Stimulated activated CD8-positive, alpha-beta memory T cell treated with anti-CD3 and anti-CD28 coated beads, Interleukin-4, amount 100 ng/mL, for 48 hours (primary cell): ENCODE measurements at places on chromosomes 3 and 15.

DNA sequence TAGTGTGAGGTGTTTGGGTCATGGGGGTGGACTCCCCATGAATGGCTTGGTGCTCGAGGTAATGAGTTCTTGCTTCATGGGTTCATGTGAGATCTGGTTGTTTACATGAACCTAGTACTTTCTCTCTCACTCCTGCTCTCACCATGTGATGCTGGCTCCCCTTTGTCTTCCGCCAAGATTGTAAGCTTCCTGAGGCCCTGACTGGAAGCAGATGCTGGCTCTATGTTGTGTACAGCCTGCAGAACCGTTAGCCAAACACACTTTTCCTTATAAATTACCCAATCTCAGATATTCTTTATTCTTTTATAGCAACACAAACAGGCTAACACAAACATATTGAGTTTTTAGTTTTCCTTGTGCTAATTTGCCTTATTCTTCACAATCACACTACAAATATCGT is 3.2 kb upstream of the CSPG5 start:
- DNase-seq: no peak

GRCh38 chr3:29324180-29324651 is 43.3 kb downstream of the RBMS3 start:
- no peak for DNase-seq

DNA sequence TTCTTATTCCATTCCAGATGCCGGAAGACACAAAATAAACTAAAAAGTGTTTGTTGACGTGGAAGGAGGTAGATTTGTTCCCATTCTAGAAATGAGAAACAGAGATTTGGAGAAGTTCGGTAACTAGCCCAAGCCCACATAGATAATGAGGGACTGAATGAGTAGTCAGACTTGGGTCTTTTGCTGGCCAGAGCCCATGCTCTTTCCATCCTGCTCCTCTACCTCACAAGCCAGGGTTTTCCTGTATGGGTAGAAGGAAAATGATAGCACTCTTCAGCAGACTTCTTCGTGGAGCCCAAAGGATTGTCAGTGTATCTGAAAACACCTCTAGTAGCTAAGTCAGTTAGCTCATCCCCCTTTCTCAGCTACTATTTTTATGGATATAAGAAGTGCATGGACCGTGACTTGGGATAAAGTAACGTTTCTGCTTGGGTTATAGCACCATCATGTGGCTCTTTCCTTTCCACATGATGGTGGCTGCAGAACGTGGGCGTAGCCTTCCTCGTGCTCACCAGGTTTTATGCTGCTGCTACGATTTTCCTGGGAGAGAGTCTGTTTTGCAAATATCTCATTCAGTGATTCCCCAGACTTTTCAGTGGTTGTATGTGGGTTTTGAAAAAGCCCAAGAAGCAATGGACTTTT is 84.6 kb downstream of the DGKG start:
- DNase-seq: no peak

DNA sequence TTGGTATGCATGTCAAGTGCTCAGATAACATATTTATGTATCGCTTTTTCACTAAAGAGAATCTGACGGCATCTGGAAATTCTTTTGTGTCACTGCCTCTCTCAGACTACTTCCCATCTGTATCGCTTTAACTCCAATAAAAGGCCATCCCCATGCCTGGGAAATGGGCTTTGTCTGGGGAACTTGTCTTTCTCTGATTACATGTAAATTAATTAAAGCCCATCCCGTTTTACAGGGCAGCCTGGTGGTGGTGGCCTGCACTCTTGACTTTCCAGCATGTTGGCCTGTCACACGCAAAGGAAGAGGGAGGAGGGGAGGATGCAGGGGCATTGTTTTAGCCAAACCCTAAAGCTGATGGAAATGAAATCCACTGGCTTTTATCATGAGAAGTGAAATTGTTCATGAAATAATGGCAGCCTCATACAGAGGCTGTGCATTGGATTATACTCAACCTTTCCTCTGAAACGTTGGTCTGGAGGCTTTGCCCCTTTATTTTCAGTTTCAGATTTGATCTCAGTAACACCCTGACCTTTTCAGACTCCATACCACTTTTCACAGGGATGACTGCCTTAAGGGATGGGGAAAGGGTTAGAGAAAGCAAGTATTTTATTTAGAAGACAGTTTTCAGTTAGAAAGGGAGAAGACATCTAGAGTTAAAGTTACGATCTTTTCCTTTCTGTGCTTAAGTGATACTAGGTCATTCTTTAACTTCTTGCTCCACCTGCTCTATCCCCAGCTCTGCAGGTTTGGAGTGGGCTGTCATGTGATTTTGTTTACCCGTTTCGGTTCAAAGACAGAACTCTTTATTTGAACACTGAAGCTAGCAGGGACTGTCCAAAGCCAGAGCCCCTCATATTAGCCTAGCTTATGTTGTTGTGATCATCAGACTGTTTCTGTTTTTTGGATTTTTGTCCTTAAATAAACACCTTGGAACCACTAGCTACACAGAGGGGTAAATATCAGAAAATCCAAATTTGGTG is 94.6 kb upstream of the CTDSPL start:
- DNase-seq: no peak

DNA sequence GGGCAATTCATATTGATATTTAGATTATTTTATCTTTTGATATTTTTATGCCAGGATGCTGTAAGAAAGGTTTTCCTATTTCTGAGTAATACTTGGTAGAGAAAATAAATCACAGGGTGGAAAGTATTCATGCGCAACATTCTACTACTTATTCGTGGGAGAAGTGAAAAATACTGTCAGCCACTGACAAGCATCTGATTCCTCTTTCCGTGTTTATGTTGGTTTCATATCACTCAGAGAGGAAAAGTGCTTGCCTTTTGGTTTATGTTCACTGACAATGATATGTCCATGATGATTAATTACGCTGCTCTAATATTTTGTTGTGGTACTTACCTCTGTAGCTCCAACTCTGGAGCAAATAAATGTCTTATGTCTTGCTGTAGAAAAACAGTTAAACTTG is 429.4 kb downstream of the EDEM1 start:
- DNase-seq: no peak

GRCh38 chr15:74402873-74403587 is 30.7 kb downstream of the SEMA7A start:
- DNase-seq: peak; percentile 90

DNA sequence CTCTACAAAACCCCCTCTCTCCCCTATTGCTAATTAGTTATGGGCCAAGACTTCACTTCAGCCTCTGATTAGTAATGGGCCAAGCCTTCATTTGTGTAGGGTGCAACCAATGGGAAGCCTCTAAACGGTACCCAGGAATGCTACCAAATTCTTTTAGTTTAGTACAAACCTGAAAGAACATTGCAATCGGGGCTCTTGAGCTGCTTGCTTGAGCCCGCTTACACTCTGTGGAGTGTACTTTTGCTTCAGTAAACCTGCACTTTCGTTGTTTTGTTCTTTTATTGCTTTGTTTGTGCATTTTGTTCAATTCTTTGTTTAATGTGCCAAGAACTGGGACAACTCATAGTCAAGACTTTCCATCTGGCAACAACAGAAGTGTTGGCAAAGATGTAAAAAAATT is 26.2 kb downstream of the DNAAF4 start:
- DNase-seq: no peak

GRCh38 chr3:106629215-106629832 is 747.9 kb upstream of the CCDC54 start:
- DNase-seq: no peak

GRCh38 chr15:29937956-29938355 is 115.7 kb upstream of the TJP1 start:
- DNase-seq: no peak

DNA sequence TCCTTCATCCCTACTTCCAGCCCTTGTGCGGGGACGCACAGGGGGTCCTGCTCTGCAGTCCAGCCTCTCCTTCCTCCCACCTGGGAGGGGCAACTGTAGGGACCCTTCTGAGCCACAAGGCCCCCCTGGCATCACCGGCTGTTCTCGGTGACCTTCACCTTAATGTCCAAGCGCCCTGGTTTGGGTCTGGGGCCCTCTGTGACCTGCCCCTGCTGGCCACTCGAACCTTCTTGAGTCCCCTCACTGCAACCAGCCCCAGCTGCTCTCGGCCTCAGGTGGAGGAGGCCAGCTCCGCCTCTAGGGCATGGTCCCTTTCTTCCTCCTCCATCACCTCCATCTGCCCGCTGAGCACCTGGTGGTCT is 57.9 kb downstream of the RGMA start:
- no peak for DNase-seq

GRCh38 chr3:27147215-27147614 is 222.0 kb downstream of the NEK10 start:
- no peak for DNase-seq
